Stimulated activated CD8-positive, alpha-beta memory T cell treated with anti-CD3 and anti-CD28 coated beads, Interleukin-15, amount 100 ng/mL, for 4 hours (primary cell): ENCODE measurements at places on chromosomes 11 and 22.

DNA sequence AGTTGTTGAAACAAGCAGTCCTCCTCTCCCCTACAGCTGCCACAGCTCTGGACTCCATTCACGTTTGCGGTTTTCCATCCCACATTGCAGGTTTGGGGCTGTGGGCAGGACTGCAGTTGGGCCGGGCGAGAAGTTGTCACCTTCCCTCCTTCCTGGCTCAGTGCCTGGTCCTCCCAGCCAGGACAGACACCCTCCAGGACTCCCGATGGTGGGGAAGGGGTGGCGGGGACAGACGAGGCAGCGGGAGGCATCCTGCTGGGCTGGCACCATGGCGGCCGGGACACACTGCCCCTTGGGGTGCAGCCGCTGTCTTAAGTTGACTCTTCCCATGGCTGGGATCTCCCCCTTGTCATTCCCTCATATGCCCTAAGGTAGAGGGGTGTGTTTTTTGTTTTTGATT lies 615.2 kb downstream of the BRD1 start:
- no peak for DNase-seq

- DNase-seq = no peak
Observed at GRCh38 chr11:63549411-63549810, 12.8 kb downstream of the PLAAT4 start.

DNA sequence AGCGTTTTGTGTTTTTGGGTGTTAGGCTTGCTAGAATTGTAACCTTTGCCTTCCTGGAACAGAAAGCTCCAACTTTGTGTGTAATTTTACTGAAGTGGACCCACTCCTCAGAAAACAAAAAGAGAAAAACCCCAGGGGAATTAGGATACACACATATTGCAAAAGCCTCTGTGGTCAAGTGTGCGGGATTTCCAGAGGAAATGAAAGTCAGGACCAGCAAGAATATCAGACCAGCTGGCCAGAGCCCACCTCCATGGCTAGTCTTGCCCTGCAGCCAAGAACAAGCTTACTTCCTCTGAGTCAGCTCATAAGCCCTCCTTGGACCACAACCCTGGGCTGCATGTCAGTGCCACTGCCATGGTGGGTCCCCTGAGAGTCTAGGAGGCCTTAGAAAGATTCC lies 37.0 kb upstream of the FTH1 start:
- DNase-seq = no peak

DNA sequence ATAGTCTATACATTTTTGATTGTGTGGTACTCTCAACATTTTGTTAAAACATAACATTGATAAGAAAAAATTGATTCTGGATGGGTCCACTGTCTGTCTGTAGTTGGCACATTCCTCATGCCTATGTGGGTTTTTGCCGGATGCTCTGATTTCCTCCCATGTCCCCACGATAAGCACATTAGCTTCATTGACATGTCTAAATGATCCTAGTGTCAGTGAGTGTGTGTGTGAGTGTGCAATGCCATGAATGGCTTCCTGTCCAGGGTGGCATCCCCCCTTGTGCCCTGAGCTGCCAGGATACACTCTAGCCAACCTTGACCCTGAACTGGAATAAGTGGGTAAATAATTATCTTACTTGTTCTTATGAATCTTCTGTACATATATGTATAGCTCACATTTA lies 5.4 kb downstream of the SFI1 start:
- no peak for DNase-seq

DNA sequence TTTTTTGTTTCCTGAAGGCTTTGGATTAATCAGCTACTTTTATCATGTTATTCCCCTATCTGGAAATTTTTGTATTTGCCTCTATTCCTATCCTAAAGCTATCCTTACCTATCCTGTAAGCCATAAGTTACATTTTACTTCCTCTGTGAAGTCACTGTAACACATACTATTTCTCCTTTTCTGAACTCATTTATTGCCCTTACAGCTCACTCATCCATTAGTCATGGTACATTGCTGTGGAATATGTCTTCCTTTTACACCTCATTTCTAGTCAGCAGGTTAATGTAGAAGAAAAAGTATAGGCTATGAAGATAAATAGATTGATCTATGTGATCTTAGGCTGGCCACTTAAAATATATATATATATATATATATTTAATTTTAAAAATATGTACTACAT lies 28.0 kb downstream of the SWAP70 start:
- DNase-seq = no peak

GRCh38 chr11:74265256-74265655 lies 46.2 kb downstream of the P4HA3 start:
- no peak for DNase-seq

GRCh38 chr11:29135504-29135903 lies 881.3 kb downstream of the KCNA4 start:
- no peak for DNase-seq

GRCh38 chr11:75406338-75406777 lies 7.0 kb downstream of the RPS3 start:
- DNase-seq = no peak

GRCh38 chr22:44702479-44703198 lies 635 bp downstream of the PRR5 start:
- no peak for DNase-seq

GRCh38 chr11:117075186-117075585 lies 23.0 kb downstream of the SIK3 start:
- DNase-seq = no peak

DNA sequence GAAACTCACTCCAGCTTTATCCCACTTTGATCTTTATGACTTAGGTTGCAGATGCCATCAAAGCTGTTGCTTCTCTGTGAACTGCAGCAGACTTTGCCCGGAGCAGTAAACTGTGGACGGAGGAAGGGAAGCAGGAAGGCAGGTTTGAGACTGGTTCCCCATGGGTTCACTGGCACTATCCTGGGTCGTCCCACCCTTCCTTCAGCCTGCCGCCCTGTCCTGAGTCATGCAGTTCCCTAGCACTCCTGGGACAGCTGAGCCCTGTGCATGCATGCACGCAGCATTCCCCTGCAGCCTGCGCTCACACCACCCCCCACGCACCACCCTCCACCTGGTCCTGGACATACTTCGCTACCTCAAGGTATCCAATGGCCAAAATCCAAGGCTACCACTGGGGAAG lies 23.5 kb upstream of the P2RY2 start:
- DNase-seq = no peak

DNA sequence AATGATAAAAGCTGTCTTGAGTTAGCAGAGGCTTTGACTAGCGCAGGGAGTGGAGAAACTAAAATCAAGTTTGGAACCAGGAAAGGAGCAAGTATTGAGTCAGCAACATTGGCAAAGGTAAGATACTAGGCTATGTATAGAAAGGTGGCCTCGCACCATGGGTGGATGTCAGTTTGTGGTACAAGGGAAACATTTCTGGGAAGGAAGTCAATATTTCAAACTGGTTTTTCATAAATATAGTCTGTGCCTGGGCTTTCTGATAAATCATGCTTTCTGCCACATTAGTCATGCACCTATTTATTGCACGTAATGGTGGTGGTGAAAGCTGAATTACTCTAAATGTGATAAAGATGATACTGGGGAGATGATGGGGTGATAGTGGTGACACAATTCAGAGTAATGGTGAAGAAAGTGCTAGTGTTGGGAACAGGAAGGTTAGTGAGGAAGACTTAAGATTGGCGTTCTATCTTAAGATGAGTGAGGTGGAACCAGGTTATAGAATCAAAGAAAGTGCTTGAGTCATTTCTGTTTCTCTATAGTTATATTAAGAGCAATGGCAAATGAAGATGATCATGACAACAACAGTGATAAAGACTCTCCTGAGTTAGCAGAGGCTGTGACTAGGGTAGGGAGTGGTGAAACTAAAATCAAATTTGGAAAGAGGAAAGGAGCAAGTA lies 729.0 kb downstream of the FAM181B start:
- no peak for DNase-seq

- no peak for DNase-seq
Observed at GRCh38 chr22:50531546-50531961, 1.7 kb upstream of the TYMP start.

- DNase-seq = no peak
Observed at GRCh38 chr11:62540804-62541701, 5.6 kb downstream of the AHNAK start.

DNA sequence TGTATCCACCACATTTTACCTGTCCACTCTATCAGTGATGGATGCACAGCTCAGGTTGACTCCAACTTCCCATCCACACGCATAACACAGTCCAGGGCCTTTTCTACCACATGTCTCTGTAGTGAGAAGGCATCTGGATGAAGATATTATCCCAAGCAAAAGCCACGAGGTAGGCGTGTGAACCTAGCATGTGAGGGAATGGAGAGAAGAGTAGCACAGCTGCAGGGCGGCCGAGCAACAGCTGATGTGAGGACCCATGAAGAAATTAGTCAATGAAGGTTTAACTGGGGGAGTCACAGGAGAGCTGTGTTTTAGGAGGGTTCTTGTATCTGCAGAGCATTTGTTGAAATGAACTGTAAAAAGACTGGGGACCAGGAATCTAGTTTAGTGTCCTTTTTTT lies 144.6 kb upstream of the PITPNB start:
- DNase-seq = no peak

GRCh38 chr11:47005441-47005840 lies 68.9 kb downstream of the CSTPP1 start:
- no peak for DNase-seq

GRCh38 chr11:3074912-3075589 lies 17.8 kb upstream of the CARS1 start:
- DNase-seq = no peak

DNA sequence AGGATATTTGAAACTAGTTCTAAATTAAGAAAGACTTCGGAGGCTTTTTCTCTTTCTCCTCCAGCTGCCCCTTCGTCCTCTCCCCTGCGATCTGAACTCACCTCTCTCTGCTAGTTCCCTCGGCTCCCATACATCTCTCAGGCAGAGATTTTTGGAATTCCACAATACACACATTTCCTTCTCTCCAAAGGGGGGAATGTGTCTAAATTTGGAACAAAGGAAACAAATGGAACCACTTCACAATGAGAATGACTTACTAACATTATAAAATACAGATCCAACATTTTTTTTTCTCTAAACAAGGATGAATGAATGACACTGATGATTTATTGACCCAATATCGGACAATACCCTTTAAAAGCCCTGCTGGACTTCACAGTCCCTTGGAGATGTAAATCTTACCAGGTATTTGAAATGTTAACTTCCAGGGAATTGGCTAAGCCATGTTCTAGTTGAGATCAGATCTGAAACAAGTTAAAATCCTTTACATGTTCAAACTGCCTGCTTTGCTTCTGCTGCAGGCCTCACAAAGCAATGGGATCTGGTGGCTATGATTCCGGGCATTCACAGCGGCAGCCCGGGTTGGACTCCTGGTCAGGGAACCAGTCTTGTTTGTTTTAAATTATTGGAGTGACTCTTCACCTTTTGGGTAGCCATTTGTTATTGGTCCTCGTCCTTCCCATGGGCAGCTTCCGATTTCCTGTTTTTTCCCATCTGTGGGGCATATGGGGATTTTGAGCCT lies 20.5 kb upstream of the GSTP1 start:
- no peak for DNase-seq

DNA sequence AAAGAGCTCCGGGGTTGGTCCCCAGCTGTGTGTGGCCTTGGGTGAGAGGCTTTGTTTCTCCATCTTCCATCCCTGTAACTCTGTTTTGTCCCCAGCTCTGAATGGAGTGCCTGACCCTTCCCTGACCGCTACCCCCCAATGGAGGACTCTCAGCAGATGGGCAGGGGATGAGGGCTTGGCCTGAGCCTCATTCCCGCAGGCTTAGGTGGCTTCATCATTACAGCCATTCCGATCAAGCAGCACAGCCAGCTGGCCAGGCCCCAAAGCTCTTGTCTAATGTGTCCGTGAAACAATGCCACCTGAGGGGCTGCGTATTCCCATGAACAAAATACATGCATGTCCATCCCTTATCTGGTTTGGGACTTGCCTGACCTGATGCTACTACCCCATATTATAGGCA lies 3.9 kb upstream of the CDC42EP2 start:
- no peak for DNase-seq

- no peak for DNase-seq
Observed at GRCh38 chr11:18312012-18312411, 9.9 kb downstream of the HPS5 start.

GRCh38 chr11:12005476-12005875 lies 3.0 kb downstream of the DKK3 start:
- DNase-seq = no peak

- no peak for DNase-seq
Observed at GRCh38 chr11:32511926-32512325, 71.7 kb upstream of the EIF3M start.

GRCh38 chr22:41899992-41900651 lies 14.8 kb downstream of the SHISA8 start:
- DNase-seq = no peak

DNA sequence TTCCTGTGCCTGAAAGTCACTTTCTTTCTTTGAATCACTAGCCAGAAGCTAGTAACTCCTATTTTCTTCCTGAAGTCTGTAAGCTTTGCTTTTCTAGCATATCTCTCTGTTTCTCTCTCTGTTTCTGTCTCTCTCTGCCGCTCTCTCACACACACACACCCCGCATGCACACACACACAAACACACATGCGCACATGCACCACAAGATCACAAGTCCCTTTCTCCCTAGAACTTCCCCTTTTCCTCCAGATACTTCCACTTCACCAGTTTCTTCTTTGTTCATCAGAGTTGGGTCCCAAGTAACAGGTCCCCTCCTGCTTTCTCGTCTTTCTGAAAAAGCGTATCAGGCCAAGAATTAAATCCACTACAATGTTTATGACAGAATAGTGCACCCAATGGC lies 148.5 kb upstream of the HSD17B12 start:
- DNase-seq = no peak

DNA sequence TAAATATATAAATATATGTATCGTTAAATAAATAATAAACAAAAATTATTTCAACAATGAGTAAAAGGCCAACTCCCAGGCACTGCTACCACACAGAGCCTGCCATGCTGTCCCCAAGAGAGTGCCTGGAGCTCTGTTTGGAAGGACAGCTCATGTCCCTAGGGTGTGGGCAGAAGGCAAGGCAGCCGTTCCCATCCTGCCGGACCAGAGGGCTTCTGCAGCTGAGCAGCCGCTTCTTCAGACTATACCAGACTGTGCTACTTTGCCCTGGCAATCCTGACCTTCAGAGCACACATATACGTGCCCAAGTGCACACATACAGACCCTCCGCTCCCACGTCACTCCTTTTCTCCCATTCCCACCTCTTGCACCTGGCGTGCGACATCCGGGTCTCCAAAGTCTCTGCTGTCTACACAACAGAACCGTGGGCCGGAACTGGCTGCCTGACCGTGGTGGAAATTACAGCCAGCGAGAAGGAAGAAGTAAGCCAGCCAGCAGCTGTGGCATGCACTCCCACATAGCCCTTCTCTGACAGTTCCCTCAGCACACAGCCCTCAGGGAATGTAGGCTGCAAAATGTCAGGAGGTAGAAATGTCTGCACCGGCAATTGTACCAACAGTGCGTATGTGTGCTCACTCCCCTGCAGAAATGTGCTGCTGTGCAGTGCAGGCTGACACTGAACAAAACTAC lies 24.0 kb downstream of the PAX6 start:
- no peak for DNase-seq
